Erythroblast (primary cell): ENCODE measurements at places on chromosomes 5 and 9.

GRCh38 chr5:123756318-123756665 is 244.3 kb downstream of the CSNK1G3 start:
- DNase-seq: no peak

- DNase-seq: no peak
Measured at GRCh38 chr5:56421246-56422075, 188.3 kb upstream of the ANKRD55 start.

DNA sequence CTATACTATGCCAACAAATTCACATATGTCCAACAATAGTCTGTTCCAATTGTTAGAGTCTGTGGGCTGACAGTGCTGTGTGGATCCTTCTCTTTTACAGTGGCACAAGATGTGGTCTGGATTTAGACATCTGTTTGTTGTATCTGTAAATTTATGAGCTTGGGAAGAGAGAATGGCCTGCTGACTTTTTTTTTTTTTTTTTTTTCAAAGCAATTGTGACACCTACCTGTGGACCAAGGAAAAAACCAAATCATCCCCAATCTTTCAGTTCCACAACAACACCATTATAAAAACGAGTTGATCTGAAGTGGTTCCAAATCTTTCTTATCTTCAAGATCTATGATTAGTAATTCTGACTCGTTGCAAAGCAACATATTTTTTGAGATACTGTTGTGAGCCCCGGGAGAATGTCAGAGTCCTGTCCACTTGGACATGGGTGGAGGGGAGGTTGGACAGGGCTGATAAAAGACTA is 4.9 kb downstream of the IRX2 start:
- no peak for DNase-seq

GRCh38 chr5:170397059-170397458 is 7.9 kb upstream of the KCNMB1 start:
- no peak for DNase-seq

GRCh38 chr5:14483504-14484157 is 98.0 kb upstream of the OTULINL start:
- peak; percentile 63 for DNase-seq

DNA sequence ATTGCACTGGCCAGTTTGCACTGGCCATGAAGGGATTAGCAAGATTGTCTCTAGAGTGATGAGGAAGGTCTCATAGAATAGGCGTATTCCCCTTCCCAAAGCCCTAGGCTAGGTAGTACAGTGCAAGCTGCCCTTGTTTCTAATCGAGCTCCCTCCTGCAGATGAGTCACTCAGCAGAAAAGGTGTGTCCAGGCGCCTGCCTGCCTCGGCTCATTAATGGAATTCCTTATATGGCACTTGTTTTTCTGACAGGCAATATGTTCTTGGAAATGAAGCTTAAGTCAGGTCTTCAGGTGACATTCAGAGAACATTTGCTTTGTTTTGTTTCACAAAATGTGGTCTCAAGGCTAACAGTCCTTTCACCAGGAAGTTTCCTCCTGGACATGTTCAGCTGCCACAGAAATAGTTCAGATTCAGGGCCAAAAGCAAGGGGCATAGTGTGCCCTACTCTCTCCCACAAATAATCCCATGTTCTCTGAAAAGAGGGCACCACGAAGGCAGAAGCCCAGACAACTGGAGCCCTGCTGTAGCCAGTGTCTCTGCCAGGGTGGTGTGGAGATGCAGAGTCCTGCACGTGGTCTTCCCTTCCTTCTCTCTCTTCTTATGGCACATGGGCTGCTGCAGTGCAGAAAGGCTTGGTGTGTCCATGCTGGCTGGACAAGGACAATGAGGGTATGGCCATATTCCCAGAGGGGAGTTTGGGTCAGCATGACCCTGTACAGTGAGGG is 281.1 kb upstream of the MAP3K1 start:
- no peak for DNase-seq
